H1 (cell line): ENCODE measurements at places on chromosomes 5 and 9.

- peak; percentile 5 for DNase-seq
These were observed 112.2 kb downstream of the MTX3 start for GRCh38 chr5:79878721-79879336.

DNA sequence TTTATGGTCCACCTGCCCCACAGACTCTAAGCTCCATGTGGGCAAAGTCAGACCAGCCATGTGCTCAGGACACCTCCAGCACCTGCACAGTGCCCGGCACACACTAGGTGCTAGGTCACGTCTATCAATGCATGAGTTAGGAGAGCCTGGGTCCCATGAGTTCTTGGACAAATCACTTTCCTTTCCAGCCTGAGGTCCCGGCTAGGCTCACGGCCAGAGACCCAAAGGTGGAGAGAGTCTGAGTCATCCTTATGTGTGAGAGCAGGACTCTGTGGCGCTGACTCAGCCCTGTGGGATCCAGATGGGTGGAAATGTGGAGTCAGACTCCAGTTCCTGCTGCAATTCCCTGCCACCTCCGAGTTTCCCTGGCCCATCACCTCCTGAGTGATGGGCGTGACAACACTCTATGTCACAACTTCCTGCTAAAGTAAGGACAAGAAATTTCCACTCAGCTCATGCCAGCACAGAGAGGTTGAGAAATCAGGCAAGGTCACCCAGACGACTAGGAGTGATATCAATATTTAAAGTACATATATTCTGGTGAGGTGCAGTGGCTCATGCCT, 2.5 kb upstream of the ST6GALNAC4 start:
- DNase-seq: no peak

DNA sequence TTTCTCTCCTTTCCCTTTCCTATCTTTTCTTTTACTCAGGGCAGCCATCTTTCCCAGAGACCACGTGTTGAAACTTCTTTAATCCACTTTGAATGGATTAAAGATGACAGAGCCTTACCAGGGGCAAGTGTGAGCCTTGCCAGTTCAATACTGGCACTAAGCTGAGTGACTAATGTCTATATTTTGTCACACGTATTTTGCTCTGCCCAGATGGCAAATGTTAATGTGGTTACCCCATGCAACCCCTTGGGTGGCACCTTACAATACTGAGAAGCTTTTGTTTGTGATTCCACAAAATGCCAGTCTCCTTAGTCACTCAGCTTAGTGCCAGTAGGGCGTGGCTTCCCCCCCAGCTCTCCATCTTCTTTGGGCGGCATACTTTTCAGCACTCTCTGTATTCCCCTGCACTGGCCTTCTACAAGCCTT, 24.8 kb downstream of the ANXA1 start:
- no peak for DNase-seq

DNA sequence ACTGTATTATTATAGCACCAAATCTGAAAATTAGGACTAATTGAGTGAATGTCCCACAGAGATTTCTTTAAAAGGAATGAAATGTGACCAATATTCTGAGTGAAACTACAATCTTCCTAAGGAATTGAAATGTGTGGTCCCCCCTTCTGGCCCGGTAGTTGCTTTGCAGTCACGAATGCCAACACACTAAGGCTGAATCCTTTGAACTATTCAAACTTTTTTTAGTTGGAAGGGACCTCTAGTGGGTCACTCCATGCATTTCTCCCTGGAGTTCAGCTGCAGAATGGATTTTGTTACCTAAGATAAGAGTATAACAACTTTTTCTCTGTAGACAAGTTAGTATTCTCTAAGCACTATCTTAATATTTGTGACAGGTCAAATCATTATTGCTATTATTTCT, 2.8 kb downstream of the CDH6 start:
- DNase-seq: no peak

DNA sequence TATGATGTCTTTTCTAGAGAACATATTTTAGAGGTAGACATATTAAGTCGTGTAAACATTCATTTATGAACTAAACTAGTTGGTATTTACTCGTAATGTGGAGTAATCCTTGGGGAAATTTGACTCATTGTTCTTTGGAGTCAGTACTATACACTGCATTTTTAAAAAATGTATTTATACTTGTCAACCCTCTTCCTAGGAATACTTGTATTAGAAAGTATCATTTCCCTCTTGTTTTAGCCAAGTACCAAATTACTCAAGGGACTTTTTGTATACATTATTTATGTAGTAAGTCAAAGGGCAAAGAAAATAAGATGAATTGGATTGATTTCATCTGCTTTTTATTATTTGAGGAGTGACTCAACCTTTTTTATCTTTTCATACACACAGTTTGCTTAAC, 248.1 kb upstream of the IZUMO3 start:
- DNase-seq: no peak

DNA sequence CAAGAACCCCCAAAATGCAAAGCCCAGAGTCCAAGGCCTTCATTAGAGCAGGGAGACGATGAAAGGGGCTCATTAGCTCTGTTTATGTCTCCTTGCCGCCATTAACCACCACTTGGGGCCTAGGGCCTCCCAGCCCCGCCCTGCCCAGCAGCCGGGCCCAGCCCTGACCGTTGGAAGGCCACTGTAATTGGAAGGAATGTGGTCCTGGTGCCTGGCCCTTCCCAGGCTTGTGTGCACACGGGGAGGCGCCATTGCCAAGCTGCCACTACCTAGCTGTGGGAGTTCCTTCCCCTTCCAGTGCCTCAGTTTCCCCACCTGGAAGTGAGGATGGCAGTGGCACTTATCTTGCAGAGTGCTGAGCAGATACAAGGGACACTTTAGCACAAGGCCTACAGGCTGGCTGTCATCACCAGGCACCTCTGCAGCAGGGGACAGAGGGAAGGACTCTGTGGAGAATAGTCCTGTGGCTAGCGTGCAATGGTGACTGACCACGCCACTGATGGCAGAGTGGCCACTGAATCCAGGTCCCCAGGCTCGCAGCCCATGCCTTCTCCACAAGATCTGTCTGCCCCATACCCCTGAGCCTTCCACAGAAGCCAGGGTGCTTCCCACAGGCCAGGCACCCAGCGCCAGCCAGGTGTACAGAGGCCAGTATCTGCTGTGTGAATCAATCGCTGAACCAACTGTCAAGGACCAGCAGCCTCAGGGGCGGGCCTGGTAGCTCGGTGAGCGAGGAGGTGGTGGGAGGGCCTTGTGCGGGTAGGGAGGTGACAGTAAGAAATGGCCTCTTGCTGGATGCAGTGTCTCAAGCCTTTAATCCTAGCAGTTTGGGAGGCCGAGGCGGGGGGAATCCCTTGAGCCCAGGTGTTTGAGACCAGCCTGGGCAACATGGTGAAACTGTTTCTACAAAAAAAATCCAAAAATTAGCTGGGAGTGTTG, 20.8 kb downstream of the GBGT1 start:
- no peak for DNase-seq

DNA sequence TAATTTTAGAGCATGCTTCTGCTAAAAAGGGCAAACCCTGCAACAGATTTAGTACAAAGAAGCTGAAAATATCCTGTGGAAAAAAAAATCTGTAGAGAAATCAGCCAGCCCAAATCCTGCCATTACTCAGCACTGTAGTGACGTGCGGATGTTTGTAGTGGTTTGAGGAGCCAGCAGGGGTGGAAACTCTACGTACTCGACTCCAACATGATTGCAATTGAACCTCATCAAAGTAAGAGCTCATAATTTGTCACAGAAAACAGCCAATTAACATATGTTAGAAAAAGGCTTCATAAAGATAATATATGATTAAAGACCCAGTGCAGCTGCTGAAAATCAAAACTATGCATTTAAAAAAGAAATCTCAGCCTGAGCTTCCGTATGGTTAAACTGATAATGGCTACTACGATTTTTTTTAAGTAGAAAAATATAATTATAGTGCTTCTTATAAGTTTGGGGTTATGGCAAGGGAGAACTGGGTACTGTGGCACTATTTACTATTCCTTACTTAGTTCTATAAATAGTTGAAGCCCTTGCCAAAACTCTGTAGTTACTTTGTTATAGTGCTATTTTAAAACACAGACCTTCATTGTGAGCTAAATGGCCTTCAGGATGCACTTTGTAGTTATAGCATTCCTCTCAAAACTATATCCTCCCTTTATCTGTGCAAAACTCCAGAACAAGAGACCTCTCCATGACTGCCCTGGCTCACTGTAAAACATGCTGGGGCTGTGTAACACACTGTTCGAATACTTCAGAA, 49.4 kb downstream of the MEF2C start:
- DNase-seq: no peak
